Activated CD8-positive, alpha-beta memory T cell treated with anti-CD3 and anti-CD28 coated beads for 48 hours (primary cell): ENCODE measurements at places on chromosomes 4 and X.

DNA sequence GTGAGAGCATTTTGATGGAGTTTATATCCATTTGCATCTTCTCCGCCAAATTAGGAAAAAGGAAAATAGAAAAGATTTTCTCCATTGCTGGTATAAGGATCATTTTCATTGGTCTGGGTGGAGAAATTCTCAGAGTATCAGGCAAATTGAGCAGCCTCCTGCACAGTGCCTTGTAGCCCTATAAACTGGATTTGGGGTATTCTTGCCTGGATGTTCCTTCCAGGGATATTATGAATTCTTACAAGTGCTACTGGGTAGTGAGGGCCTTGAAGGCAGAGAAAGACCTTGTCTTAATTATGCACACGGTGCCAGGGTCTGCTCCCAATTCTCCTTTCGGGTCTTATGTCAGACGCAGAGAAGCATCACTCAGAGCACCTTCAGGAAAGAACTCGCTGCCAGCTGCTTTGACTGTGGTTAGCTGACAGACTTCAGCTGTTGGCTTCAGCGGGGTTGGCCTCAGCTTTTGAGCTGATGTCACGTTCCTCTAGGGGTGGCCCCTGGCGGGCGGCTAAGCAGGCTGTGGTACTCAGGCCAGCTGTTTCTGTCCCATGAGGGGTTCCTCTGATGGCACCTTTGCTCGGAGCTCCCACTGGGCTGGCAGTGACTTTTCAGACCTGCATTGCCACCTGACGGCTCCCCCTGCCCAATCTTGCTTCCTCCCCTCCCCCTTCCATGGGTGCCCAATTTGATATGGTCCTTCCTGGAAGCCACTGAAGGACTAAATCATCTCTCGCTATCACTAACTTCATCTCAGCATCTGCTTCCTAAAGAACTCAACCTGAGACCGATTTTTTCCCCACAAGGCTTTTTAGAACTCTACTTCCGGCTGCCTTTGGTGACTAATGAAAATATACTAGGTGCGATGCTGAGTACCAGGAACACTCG lies 519.5 kb downstream of the BCOR start:
- peak; percentile 18 for DNase-seq

DNA sequence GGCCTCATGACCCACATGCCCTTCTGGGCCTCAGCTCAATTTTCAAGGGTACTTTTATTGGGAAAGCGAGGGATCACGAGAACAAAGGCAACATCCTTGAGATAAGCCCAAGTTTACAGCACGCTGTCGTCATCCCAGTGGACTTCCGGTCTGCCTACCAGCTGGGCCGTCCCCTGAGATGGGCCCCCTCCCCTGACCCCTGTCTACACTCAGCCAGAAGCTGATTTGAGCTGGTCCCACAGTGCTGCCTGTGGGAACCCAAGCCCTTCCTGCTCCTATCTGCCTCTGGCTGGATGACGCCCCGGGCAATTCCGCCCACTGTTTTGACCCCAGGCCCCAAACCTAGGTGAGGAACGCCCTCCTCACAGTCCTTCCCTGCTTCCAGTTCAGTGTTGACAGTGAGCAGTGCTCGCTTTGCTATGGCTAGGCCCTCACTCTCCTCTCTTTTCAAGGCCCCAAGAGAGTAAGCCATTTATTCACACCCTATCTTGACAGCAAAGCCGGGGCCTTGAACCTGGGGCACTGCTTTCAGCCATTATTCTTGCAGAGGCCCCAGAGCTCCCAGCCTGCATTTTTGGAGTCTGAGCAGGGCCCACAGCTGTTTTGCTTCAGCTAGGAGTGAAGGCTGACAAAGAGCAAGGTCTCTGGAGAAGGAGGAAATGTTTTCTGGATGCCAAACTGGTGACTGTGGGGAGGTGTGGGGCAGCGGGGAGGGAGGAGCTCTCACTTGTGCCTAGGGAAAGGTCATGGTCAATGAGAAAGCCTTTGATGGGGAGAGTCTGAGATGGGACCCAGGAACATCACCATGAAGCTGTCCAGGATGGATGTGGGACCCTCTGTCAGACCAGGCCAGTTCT lies 164.6 kb upstream of the BCOR start:
- DNase-seq: no peak

DNA sequence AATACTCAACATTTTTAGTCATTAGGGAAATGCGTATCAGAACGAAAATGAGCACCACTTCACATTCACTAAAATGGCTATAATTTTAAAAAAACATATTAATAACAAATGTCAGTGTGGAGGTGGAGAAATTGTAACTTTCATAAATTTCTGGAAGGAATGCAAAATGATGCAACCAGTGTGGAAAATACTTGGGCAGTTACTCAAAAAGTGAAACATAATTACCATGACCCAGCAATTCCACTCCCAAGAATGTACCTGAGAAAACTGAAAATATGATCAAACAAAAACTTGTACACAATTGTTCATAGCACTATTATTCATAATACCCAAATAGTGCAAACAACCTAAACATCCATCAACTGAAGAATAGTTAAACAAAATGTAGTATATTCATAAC lies 76.1 kb upstream of the FAM241A start:
- no peak for DNase-seq

- DNase-seq: no peak
Measured at GRCh38 chr4:109608879-109609278, 48.8 kb downstream of the MCUB start.

GRCh38 chr4:37620176-37620575 lies 66.0 kb downstream of the RELL1 start:
- no peak for DNase-seq

DNA sequence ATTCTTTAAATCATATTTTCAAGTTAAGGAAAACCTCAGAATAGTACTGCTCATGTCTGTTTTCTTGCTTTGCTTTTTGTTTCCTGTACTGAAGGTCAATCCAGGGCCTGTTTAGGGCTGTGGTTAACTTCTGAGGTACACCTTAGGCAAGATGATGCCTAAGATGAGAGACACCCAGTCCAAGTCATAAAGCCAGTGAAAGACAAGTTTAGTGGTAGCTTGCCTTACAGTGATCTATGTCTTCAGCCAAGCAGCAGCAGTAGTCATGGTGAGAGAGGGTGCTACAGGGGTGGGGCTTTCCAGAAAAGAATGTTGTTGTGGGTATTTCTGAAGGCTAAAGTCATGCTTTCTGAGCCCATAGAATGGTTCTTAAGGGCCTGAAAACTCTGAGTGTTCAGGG lies 173.7 kb downstream of the VSIG4 start:
- no peak for DNase-seq
